ENCODE measurements at places on chromosomes 3 and 15.

GRCh38 chr3:177212278-177212610 is 15.0 kb upstream of the TBL1XR1 start:
- DNase-seq, result no peak

DNA sequence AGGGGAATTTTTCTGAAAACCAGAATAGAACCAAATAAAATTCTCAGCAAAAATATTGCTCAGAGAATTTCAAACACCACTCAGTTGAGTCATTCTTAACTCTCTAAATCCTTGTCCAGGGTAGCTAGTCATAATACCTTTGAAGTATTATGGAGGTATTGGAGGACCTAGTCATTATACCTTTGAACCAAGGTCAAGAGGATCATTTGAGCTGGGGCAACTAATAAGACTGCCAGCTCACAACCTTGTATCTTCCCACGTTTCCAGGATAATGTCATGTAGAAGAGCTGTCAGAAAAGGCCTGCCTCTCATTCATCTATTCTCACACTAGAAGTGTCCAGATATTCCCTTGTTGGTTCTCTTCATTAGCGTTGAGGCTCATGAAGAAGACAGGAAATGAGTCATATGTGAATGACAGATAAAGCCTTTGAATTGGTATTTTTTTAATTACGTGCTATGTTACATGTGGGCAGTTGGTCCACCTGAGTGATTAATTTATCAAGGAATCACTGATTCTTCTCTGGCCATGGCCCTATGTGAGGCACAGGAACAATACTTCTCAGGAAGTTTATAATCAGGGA is 48.3 kb downstream of the TOPAZ1 start:
- no peak for DNase-seq

GRCh38 chr3:168061332-168061996 is 34.3 kb downstream of the GOLIM4 start:
- no peak for DNase-seq

- no peak for DNase-seq
Observed at GRCh38 chr3:193743702-193744047, 150.7 kb downstream of the OPA1 start.

DNA sequence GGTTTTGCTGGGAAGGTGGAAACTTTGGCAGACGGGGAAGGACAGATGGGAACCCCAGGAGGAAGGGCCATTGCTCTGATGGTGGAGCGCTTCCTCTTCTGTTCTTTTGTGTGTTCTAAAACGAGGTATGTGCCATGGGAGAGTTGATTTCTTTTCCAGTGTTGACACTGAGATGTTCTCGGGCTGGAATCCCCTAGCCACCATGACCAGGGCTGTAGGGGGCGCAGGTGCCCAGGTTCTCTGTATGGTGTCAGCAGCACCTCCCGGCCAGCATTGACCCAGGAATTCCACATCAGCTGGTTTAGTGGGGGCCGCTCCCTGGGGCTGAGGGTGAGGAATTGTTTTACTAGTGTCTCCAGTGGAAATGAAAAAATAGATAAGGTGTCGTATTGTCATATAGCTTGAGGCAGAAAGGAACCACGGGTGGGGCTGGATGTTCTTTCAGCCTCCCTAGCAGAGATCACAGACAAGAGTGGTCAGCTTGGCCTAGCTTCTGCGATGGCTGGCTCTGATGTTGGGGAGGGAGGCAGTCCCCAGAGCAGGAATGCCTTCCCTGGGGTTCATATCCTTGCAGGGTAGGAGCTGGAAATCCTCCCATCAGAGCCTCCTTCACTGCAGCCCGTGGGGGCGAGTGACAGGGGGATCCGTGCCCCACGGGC is 34.2 kb upstream of the ACAD9 start:
- no peak for DNase-seq

- DNase-seq, result no peak
Observed at GRCh38 chr15:48603123-48603500, 42.4 kb downstream of the FBN1 start.

DNA sequence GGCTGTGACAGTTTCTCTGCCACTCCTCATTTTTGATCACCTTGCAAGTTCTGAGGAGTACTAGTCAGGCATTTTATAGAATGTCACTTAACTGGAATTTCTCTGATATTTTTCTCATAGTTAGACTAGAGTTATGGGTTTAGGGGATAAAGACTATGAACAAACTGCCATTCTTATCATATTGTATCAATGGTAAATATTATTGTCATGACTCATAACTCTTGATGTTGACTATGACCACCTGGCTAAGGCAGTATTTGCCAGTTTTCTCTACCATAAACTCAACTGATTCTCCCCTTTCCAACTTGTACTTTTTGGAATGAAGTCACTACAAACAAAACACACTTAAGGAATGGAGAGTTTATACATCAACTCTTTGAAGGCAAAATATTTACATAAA is 22.7 kb upstream of the OR5K1 start:
- DNase-seq, result no peak

DNA sequence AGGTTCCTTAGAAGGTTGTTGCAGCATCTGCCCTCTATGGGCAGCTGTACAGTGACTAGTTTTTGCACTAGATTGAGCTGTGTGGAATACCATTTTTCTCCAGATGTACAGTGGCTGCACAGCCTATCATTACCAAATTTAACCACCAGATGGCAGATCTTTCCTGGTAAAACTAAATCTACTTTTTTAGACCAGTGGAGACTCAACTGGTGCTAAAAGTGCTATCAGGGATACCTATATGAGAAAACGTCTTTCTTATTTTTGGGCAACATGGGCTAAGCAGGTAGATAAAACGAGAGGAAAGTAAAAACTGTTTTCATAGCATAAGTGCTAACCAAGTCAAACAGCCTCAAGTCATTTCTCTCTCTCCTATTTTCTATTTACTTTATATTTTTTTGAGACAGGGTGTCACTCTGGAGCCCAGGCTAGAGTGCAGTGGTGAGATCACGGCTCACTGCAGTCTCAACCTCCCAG is 21.2 kb downstream of the IGSF10 start:
- no peak for DNase-seq

- no peak for DNase-seq
Observed at GRCh38 chr3:188207941-188208515, 54.1 kb downstream of the LPP start.

- no peak for DNase-seq
Observed at GRCh38 chr3:53295410-53295809, 39.6 kb upstream of the TKT start.

GRCh38 chr3:138210528-138210927 is 23.4 kb downstream of the ARMC8 start:
- DNase-seq, result no peak

DNA sequence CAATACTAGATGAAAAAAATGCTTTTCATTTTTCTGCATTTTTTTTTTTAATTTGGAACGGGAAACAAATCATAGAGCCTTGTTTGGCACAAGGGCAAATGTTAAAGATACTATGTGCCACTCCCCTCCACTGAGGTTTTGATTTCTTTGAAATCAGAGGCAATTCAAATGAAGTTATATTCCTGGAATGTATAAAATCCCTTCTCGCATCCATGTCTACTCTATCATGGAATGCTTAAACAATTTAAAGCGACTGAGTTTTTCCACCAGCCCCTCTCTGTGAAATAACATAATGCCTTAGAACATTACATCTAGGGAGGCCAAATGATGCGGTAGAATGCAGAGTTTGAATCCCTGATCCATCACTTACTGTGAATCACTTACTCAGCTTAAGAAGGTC is 69.7 kb downstream of the FMN1 start:
- no peak for DNase-seq

- no peak for DNase-seq
Observed at GRCh38 chr3:80007522-80007921, 239.7 kb upstream of the ROBO1 start.

DNA sequence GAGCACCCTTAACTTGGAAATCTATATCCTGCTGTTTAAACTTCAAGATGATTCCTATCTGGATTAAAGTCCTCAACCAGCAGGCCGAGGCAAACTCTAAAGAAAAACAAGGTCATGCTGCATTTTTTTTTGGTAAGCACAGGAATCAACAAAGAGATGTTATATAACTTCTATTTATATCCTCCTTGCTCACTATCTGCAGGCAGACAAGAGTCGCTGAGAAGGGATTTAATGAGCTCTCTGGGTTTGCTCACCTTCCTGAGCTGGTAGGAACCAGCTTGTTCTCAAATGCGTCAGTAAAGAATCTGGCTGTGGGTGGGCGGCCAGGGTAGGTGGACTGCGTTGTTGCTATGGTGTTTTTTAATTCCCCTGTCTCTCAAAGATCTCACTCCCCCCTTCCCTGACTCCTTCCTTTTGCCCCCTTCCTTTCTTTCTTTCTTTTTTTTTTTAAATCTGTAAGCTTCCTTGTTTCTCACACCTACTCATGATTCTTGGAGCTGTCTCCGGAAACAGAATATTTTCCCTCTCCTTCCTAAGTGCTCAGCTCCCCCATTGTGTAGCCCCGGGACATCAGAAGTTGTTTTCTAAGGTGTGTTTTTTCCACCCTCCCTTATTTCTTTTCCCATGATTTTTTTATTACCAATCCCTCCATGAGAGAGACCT is 228.8 kb upstream of the BHLHE40 start:
- no peak for DNase-seq

DNA sequence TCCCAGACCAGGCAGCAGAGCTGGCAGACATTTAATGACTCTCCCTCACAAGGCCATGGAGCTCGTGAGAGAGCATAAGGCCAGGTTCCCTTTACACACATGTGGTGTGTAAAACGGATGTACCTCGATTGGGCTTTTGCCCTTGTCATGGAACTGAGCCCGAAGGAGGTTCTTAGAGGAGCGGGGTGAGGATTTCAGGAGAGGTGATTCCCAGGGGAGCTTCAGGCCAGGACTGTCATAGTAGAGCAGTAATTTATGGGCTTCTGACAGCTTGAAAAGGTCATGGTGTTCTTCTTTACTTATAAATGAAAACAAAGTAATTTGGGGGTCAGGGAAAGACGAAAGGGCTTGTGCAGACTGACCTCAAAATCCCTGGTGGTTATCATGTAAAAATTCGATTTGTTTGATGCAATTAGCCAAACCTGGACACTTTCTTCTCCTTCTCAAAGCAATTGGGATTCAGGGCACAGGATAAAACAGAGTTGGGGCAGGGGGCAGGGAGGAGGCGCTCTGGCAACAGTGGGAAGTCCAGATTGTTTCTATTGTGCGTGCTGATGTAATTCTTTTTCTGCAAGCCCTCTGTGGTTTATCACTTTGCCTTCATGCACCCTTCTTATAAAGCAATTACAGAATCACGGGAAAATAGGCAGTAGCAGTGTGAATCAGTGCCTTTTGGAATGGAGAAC is 51.0 kb downstream of the CACNA1D start:
- no peak for DNase-seq

- DNase-seq, result no peak
Observed at GRCh38 chr3:14482271-14482721, 57.8 kb downstream of the GRIP2 start.

- DNase-seq, result no peak
Observed at GRCh38 chr15:27278761-27279160, 307.8 kb downstream of the GABRG3 start.

- no peak for DNase-seq
Observed at GRCh38 chr3:178847190-178847589, 224.4 kb downstream of the ZMAT3 start.

DNA sequence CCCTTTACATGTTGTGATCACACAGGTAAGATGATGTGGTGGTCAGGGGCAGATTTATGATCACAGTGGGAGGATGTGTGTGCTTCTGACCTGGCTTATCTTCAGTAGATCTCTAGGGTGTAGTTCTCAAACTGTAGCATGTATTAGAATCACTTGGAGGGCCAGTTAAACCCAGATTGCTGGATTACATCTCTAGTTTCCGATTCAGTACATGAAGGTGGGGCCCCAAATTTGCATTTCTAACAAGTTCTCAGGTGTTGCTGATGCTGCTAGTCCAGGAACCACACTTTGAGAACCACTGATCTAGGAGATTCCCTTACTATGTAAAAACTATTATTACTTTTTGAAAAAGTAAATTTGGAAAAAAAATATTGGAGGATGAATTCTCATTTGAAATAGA is 199.3 kb upstream of the GOLIM4 start:
- DNase-seq, result no peak

DNA sequence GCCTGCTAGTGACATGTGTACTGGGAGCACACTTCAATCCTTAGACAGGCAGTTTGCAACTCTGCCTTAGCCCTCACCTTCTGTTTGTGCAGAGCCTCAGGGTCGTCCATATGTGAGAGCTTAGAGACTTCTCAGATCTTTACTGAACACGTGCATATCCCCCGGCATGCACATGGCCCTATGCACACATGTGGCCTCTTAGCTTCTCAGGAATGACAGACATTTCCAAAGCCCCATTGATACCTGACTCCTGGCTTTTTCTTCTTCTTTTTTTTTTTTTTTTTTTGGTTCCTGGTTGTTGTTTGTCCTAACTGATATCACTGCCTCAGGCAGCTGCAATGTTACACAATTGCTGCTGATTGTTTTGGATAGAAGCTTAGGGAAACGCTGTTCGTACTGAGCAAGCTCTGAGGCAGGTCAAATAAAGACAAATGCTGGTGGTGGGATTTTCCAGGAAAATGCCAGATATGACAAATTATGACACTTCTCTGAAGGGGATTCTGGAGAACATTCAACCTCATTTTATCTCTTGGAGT is 107.2 kb upstream of the RGMA start:
- DNase-seq, result no peak

GRCh38 chr15:50377867-50378751 is 23.1 kb upstream of the GABPB1 start:
- no peak for DNase-seq

- no peak for DNase-seq
Observed at GRCh38 chr3:57855281-57855680, 99.2 kb downstream of the SLMAP start.

Data from stimulated activated CD4-positive, alpha-beta T cell treated with anti-CD3 and anti-CD28 coated beads, Interleukin-2, amount 100 ng/mL, for 24 hours (primary cell).